GM23338 (cell line): ENCODE measurements at places on chromosomes 5 and 9. TPM values are rescaled to one million over a fixed set of nuclear protein-coding genes. Genes with fewer than 3 reads are reported as not detected.

- H3K36me3 ChIP-seq: no peaks in the 10 kb centered on the region
- no peak for DNase-seq
- no peaks in the 10 kb centered on the region for H3K27me3 ChIP-seq
- no peak overlapping the region for H3K27ac ChIP-seq
- no peaks in the 10 kb centered on the region for H3K4me1 ChIP-seq
- no peak overlapping the region for H3K4me3 ChIP-seq
Observed at GRCh38 chr5:180736536-180736935, 3.3 kb downstream of the OR2Y1 start.

The RNF44 gene
- 78.5 and 104 TPM in 2 replicates for total RNA-seq

The PCDHB7 gene
- 0.39 and 1.0 TPM in 2 replicates for total RNA-seq

DNA sequence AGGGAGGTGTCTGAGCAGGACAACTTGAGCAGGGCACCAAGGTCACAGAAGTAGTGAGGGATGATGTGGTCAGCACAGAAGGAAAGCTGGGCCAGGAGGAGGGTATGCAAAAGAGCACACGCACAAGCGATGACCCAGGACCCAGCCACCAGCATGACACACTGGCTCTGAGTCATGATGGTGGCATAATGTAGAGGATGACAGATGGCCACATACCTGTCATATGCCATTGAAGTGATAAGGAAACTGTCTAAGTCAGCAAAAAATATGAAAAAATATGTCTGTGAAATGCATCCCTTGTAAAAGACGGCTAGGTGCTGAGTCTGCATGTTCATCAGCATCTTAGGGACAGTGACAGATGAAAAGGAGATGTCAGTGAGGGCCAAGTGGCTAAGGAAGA, 380 bp downstream of the OR1J1 start:
- no peak overlapping the region for H3K4me3 ChIP-seq
- DNase-seq: no peak
- no peaks in the 10 kb centered on the region for H3K27me3 ChIP-seq

DNA sequence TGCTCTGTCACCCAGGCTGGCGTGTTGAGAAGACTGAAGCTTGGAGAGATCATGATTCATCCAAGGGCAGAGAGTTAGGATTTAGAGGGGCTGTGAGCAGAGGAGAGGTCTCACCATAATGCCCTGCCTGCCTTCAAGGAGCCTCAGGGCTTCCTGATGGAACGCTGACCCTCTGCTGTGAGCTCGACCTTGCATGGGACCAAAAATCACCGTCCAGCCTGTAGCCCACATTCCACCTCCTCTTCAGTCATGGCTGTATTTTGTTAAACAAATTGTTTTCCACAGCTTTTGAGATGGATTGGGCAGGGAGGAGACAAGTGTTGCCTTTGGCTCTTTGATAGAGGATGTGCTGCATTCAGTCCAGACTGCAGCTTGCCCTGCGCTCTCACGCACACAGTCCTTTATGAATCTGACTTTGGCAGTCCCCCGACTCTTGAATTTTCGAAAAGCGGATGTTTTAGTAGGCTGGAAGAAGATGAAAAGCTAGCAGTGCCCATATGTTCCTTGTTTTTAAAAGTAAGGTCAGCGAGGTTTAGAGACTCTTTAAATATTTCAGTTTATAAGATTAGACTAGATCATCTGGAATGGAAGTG, 79.5 kb downstream of the MVB12B start:
- no peak overlapping the region for H3K27ac ChIP-seq
- no peak overlapping the region for H3K4me3 ChIP-seq
- no peaks in the 10 kb centered on the region for H3K27me3 ChIP-seq
- DNase-seq: no peak
- peaks cover 32% of the 10 kb centered on the region for H3K4me1 ChIP-seq
- no peaks in the 10 kb centered on the region for H3K36me3 ChIP-seq
